ENCODE measurements at places on chromosomes 11 and 22. TPM values are rescaled to one million over a fixed set of nuclear protein-coding genes. Genes with fewer than 3 reads are reported as not detected.

CLCF1 gene
- 4.7 TPM for total RNA-seq

SERHL2 gene
- 1.0 TPM for total RNA-seq

OR5P2 gene
- not detected for total RNA-seq

SUSD2 gene
- total RNA-seq: 1.2 TPM
